ENCODE measurements at places on chromosomes 2 and 18.

- no peak for DNase-seq
Observed at GRCh38 chr2:9408641-9409151, 14.6 kb downstream of the ITGB1BP1 start.

DNA sequence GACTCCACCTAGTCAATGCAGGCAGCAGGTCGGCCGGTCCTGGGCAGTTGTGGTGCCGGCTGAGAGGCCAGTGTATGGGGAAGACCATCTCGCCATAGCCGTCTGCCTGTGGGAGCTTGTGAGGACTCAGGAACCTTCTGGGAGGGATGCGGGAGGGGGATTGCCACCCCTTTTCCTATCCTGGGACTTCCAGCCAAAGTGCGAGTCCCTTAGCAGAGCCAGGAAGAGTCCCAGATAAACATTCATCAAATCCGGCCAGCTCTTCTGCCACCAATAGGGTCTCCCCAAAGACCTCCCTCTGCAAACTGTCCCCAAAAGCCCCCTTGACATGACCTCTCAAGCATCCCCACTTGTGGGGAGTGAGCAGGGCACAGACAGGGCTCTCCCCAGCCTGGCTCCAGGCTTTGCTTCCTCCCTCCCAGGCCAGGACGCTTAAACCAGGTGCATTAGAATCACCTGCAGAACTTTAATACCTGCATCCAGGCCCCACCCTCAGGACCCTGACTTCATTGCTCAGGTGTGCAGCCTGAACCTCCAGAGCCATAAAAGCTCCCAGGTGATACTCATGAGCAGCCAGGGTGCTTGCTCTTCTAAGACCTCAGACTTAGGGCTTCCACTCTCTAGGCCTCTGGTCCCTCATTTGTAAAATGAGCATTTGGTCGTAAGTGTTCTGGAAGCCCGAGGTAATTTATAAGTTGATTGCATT is 159.3 kb downstream of the CAPN13 start:
- DNase-seq: no peak

DNA sequence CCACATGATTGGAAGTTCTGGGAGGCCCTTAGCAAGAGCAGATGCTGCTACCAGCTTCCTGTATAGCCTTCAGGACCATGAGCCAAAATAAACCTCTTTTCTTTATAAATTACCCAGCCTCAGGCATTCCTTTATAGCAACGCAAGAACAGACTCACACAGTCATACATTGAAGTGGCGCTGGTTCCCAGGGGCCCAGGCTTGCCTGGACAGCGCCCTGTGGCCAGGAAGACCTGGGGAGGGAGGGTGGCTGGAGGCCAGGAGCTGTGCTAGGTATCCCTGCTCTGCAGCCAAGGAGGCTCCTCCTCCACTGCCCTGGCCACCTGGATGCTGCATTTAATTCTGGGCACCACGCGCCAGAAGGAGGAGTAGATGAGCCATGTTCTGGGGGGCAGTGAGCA is 98.1 kb downstream of the AGAP1 start:
- DNase-seq: no peak

GRCh38 chr2:99662761-99663341 is 173.0 kb upstream of the REV1 start:
- DNase-seq: no peak

DNA sequence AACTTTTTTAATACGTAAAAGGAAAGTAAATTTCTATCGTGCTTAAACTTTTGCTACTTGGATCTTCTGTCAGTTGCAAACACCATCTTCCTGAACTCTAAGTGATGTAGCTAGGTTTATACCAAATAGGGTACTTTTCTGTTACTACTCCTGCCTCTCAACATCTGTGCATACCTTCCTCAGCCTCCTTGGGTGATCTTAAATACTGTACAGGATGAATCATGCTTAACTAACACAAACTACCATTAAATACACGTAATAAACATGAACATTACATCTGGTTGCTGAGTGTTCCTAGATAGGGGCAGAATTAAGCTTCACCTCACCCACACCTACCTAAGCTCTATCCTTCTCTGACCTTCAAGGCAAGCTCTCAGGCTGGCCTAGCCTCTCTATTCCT is 398.0 kb downstream of the TXNL1 start:
- DNase-seq: no peak

- DNase-seq: peak; percentile 82
Observed at GRCh38 chr2:147989809-147990403, 30.6 kb downstream of the ORC4 start.

GRCh38 chr18:36179562-36180355 is 7.5 kb upstream of the MOCOS start:
- no peak for DNase-seq

DNA sequence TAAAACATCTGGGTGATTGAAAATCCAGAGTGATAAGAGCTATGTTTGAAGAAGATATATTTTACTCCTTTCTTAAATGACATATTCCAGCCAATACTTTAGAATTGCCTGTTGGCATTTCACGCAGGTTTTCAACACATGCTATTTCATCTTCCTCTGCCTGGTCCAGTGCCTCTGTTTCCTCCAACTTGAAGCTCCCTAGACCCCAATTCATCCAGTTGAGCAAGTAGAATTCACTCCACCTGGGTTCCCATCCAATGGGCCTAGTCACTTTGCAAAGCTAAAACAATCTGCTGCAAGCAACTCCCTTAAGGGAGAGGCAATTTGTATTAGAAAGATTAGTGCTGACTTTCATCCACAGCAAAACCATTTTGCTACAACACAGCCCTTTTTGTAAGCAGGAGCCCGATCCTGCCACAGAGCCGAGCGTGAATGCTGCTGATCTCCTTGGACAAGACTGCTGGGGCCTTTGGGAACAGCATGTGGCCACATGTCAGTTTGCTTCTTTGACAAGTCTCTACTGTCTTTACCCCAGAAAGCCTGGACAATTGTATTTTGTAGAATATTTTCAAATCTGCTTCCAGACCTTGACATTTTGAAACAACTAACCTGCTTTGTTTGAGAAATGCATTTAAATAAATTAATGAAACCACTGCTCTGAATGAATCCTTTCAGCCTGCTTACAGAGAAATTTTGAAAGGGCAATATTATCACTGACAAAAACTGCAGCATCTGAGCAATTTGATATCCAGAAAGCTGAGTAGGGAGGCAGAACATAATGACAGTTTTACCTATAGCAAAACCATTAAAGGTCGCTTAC is 259.1 kb downstream of the TDRD15 start:
- DNase-seq: no peak

DNA sequence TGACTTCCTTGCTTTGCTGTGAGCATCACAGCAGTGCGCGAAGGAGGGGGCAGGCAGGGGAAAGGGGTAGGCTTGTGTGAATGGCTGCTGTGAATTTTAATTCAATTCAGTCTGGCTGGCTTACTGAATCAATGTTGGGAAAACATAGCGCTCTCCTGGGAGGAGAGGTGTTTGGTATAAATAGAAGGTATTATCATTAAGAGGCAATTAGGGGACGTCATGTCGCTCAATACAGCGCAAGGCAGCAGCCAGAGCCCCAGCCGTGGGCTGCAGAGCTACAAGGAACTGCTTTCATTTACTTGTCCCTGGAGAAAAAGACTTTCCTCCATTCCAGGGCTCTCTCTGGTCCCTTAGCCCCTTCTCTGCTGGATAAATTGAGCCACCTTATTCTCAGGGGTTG is 181.4 kb upstream of the MSH6 start:
- no peak for DNase-seq

DNA sequence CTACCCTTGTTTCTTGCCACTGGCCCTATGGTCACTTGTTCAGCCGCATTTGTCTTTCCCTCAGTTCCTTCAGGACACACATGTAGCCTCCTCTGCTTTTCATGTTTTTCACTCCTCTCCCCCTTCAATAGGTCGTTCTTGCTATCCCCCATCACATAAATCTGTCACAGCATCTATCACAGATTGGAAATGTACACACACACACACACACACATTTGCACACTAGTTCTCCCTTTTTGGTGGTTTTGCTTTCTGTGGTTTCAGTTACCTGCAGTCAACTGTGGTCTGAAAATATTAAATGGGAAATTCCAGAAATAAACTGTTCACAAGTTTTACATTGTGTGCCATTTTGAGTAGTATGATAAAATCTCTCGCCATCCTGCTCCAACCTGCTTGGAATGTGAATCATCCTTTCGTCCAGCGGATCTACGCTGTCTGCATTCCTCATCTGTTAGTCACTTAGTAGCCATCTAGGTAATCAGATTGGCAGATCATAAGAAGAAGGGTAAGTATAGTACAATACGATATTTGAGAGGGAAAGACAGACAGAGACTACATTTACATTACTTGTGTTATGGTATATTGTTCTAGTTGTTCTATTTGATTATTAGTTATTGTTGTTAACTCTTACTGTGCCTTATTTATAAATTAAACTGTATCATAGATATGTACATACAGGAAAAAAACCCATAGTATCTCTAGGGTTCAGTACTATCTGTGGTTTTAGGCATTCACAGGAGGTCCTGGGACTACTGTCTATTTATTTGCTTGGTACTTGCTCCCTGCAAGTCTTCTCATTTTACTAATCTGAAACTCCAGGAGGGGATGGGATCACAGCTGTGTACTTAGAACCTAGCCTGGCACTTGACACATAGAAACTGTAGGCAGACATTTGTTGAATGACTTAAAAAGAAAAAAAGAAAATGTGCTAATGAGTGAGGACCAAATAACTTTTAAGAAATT is 86.1 kb upstream of the PNPT1 start:
- peak; percentile 2 for DNase-seq

DNA sequence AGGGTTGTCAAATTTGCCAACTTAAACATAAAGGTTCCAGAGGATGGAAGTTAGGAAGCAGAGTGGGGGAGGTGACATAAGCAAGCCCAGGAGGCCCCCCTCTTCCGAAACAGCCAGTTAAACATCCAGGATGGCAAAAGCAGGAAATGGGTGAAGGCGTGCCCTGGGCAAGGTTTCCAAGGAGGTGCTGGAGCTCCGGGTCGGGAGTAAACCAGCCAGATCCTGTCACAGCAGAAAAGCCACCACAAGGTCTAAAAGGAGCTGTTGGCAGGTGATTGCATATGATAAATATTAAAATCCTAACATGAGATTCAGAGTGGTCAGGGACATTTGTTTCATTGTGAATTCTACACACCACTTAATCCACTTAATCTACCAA is 572.2 kb upstream of the SALL3 start:
- DNase-seq: no peak

- DNase-seq: no peak
Observed at GRCh38 chr2:238167761-238168160, 9.0 kb downstream of the ERFE start.

DNA sequence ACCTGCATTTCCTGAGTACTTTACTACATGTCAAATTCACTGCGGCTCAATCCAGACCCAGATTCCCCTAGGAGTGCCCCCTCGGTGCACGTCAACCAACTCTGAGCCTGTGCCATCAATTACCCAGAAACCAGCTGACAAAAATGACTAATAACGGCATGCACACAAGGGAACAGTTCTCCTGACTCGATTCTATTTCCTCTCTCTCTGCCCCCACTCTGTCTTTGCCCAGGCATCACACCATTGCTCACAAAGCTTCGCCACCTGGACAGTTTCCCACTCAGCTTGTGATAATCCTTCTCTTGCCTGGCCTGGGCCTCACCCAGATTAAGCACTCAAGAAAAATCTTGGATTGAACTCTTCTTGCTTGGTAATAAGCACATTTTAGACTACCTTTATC is 115.3 kb upstream of the NDUFV2 start:
- DNase-seq: no peak

GRCh38 chr18:77000527-77000926 is 132.1 kb downstream of the MBP start:
- DNase-seq: peak; percentile 44

GRCh38 chr2:9230051-9230802 is 23.6 kb downstream of the ASAP2 start:
- no peak for DNase-seq

- DNase-seq: no peak
Observed at GRCh38 chr2:231720292-231720986, 12.1 kb downstream of the PTMA start.

GRCh38 chr18:10591896-10592295 is 66.1 kb downstream of the NAPG start:
- DNase-seq: no peak

- no peak for DNase-seq
Observed at GRCh38 chr2:156563994-156564753, 128.0 kb downstream of the GPD2 start.

DNA sequence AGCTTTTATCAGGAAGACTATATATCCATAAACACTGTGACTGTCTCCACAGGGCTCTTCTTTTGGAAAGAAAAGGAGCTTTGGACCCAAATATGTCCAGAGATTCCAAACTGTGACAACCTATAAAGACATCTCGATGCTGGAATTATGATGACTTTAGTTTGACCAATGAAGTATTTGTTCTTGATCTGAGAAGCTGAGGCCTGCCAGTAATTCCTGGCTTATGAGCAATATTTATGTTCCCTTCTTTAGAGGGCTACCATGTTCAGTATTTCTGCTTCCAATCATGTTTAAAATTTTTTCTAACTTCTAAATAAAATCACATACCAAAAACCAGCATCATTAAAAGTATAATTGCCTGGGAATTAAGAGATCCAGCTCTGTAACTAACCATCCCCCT is 41.1 kb downstream of the FEZ2 start:
- DNase-seq: no peak

DNA sequence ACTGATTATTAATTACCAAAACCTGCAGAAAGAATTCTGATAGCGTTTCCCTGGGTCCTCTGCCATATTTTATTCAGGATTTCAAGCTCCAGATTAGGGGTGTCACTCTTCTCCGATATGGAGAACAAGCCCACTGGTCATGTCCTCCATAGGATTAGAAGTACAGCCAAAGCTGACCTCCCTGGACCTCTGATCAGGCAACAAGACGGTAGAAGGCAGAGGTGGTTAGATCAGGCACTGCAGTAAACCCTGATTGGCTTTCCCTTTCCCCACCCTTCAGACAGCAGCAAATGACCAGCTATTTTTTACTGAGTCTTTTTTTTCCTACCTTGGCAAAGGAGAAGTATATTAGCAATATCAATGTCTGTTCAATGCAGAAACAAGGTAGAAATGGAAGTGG is 37.7 kb downstream of the SPC25 start:
- DNase-seq: no peak

DNA sequence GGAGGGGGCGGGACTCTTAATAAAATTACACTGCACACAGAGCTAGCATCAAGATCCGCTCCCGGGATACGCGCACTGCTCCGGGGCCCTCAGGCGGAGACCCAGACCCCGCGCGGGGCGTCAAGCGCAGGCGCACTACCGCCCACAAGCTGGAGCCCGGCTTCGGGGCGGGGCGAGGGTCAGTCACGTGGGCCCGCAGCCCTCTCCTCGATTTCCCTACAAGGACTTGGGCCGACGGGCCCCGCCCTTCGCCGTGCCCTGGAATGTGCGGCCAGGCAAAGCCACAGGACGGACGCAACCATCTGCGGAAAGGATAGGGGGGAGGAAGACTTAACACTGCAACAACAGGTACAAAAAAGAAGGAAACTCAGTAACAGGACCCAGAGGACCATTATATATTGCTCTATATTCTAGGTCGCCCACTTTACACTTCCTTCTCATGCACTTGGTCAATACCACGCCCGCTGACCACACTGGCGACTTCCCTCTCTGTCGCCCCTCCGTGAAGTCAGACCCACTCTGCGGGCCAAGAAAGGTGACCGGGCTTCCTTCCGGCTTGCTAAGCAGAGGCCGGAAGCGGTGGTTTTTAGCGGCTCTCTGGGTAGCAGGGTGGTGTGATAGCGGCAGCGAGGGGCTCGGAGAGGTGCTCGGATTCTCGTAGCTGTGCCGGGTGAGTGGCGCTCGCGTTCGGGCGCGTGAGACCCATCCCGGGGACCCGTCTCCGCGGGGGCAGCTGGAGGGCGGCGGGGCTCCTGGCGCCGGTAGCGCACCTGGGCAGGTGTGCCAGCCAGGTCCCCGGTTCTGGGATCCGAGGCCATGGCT is at the start of gene MYL12A:
MYL12A (plus strand) TSS at position 562 of the 822 bp plus-strand sequence. CDS start 5,447 bp downstream, outside the sequence.
- DNase-seq: peak; percentile 97
